Left hindlimb (tissue), 1 donor: ENCODE measurements at places on chromosomes 4 and X.

- no peak for DNase-seq
These were observed 68.4 kb upstream of the MID1IP1 start for GRCh38 chrX:38732866-38733265.

DNA sequence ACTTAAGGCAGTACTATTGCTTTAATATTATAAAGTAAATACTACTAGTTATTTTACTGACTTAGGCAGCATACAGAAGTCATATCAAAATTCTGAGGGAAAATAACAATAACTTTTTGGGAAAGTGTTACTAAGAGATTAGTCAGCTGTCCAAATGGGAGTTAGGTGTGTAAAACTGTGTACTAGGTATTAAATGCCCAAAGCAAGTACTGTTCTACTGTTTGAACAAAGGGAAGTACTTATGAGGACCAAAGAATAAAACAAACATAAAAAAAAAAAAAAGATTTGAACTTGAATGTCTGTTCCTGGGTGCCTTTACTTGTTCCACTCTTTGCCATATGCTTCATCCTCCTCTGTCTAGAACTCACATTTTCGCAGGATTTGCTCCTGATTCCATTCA, 174.4 kb downstream of the MSL3 start:
- DNase-seq = no peak

GRCh38 chr4:100936661-100937375, 410.5 kb downstream of the PPP3CA start:
- DNase-seq = peak; percentile 37

DNA sequence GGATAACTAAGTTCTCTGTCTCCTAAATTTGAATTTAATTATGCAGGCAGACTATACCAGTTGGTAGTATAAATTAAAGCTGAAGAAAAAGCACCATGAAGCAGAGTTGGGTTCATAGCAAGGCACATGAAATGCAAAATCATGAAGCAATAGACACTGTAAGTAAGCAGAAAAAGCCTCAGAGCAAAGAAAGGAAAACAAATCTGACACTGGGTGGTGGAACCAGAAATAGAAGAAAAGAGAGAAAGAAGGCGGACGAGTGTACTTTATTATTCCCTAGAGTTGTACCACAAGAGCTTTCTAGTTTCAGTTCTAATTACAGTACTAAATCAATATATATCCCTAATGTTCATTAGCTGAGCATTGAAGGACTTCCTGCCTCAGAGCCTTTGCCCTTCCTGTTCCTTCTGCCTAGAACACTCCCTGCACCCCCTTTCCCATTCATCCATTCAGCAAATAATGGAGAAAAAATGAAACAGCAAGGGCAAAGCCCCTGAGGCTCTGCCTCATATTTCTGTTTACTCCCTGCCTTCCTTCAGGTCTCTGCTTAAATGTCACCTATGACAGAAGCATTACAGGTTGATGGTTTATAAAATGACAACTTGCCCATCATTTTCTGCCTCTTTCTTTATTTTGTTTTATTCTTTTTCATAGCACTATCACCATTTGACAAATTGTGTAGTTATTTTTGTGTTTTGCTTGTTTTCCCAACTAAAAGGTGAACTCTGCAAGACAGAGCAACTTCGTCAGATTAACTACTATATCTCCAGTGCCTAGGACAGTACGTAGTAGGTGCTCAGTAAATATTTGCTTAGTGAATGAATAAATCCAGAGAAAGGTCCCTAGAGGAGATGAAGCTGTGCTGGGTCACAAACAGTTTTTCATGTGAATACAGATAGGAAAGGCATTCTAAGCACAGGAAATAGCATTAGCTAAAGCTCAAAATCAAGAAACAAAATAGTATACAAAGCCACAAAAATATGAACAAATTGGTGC, 154.0 kb upstream of the RASGEF1B start:
- no peak for DNase-seq

DNA sequence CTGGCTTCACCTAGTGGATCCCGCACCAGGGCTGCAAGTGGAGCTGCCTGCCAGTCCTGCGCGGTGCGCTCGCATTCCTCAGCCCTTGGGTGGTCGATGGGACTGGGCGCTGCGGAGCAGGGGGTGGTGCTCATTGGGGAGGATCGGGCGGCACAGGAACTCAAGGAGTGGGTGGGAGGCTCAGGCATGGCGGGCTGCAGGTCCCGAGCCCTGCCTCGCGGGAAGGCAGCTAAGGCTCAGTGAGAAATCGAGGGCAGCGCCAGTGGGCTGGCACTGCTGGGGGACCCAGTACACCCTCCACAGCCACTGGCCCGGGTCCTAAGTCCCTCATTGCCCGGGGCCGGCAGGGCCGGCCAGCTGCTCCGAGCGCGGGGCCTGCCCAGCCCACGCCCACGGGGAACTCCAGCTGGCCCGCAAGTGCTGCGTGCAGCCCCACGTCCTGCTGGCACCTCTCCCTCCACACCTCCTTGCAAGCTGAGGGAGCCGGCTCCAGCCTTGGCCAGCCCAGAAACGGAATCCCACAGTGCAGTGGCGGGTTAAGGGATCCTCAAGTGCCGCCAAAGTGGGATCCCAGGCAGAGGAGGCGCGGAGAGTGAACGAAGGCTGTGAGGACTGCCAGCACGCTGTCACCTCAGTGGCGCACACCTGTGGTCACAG, 27.6 kb upstream of the PGRMC1 start:
- no peak for DNase-seq

DNA sequence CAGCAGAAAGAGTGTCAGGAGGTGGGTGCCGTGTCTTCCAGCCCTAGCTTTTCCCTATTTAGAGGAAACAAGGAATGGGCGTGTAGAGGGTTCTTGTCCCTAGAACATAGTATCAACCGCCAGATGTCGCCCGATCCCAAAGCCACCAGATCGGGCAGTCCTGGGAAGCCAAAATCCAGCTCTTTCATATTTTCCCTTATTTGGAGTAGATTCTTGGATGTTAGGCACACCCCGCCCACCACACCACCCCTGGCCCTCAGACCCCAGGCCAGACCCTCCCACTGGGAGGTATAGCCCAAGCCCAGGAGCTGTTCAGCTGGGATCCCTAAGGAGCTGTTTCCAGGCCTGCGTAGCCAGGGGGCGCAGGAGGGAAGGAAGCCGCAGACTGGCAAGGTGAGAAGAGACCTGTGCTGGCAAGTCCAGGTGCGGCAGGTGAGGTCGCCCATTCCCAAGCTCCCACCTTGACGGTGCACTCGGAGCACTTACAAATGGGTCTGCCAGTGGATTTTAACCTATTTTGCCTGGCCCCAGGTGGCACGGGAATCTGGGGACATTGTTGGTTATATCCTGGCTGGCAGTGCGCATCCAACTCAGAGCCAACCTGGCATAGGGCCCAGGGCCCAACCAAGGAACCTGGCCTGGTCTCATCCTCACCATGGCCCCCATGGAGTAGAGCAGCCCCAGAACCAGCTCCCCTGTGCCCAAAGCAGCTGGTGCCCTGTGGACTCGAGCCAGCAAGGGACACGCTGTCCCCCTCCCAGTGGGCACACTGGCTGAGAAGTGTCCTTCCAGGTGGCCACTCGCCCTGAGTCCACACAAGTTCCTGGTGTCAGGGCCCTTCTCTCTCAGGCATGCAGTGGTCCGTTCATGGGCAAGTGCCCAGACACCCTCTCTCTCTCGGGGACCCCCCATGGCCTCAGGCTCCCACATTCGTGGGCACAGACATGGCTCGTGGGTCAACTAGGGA, 811 bp downstream of the FLNA start:
- DNase-seq = peak; percentile 82

DNA sequence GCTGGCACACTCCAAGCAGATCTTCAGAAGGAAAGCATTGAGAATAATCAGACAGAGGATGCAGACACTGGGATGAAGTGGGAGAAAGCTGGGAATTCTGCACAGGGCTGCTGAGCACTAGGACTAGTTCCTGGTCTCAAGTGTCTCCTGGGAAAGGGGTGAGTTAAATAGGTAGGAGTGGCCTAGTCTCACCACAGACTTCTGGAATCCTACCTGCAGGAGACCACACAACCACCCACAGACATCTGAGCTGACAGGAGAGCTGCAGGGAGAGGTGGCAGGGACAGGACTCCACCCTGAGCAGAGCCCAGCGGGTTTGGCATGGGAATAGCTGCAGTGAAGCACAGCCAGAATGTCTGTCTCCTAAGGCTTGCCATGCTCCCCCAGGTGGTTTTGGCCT, 95.1 kb upstream of the GALNTL6 start:
- DNase-seq = no peak

- DNase-seq = no peak
These were observed 173.6 kb upstream of the LNX1 start for GRCh38 chr4:53764761-53765490.

- DNase-seq = no peak
These were observed 180.9 kb downstream of the RASL11B start for GRCh38 chr4:53043055-53043454.

- no peak for DNase-seq
These were observed 706.3 kb upstream of the TENM3 start for GRCh38 chr4:181536811-181537434.

DNA sequence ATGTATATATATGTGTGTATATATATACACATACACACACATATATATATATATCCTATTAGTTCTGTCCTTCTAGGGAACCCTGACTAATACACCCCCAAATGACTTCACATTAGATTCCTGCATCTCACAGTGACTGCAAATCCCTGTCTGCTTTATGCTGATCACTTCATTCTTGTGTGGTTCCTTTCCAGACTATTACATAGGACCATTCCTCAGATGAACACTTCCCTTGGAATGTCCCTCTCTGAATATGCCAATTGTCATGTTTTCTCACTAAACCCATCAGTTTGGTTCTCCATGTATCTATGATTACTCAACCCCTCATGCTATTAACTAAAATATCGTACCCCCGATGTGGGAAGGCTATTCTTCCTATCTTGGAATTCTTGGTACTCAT, 605.2 kb upstream of the NR3C2 start:
- no peak for DNase-seq

GRCh38 chr4:109294468-109295020, 7.9 kb downstream of the COL25A1 start:
- no peak for DNase-seq

DNA sequence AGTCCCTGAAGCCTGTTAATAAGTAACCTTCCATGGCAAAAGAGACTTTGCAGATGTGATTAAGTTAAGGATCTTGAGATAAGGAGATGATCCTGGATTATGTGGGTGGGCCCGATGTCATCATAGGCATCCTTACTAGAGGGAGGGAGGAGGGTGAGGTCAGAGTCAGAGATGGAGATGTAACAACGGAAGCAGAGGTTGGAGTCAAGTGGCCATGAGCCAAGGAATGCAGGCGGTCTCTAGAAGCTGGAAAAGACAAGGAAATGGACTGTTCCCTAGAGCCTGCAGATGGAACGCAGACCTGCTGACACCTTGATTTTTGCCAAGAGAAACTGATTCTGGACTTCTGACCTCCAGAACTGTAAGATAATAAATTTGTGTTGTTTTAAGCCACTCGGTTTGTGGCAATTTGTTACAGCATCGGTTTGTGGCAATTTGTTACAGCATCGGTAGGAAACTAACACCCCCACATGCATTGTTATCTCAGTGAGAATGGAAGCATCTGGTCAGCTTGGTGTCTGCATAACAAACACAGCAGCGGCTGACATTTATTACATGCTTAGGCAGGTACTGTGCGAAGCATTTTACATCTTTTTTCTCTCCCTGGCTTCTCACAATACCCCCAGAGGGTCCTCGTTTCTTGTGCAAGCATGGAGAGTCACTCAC, 55.6 kb downstream of the CLDN34 start:
- DNase-seq = no peak

DNA sequence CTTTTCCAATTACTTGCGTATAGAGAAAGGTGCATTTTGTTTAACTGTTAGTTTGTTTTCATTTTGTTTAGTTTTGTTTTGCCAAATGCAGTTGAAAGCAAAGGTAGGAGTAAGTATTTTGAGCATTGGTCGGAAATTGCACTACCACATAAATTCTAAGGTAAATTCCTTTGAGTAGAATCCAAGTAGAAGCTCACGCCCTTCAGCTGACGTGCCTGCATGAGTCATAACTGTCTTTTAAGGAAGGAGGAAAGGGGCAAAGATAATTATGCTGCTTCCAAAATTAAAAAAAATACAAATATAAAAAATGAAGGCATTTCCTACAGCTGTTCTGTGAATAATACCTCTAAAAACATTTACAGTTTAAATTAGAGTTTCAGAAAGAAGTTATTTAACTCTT, 110.2 kb upstream of the MYOZ2 start:
- no peak for DNase-seq

DNA sequence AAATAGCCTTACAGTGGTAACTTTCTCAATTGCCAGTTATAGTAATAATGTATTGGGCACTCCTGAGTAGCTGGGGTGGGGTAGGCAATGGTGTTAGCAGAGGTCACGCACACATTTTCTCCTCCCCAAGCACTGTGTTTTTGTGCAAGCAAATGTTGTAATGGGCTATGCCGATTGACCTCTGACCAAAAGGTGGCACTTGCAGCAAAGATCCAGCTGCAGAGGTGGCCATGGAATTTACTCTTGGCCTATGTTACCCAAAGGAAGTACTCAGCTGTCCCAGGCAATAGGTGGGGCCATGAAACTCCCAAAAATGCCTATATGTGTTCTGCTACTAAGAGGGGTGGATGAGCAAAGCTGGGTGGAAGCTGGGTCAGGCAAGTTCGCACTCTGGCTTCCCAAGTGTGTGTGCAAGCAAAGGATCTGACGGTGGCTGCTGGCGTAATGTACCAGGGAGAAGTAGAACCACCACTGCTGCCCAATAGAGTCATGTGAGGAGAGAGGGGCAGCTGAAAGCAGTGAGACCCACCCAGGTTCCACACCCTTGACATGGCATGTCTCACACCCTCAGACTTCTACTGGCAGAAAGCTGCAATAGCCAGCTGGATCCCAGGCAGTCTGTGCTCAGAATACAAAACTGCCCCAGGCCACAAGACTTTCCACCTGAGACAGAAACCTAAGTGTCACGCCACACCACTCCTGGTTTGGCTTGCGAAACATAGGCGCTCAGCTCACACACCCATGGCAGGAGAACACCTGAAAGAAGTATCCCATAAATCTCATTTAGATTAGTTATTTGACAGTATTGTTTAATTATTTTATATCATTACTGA, 353.3 kb upstream of the EMCN start:
- no peak for DNase-seq

- no peak for DNase-seq
These were observed 229.3 kb upstream of the BCOR start for GRCh38 chrX:40327085-40327484.

DNA sequence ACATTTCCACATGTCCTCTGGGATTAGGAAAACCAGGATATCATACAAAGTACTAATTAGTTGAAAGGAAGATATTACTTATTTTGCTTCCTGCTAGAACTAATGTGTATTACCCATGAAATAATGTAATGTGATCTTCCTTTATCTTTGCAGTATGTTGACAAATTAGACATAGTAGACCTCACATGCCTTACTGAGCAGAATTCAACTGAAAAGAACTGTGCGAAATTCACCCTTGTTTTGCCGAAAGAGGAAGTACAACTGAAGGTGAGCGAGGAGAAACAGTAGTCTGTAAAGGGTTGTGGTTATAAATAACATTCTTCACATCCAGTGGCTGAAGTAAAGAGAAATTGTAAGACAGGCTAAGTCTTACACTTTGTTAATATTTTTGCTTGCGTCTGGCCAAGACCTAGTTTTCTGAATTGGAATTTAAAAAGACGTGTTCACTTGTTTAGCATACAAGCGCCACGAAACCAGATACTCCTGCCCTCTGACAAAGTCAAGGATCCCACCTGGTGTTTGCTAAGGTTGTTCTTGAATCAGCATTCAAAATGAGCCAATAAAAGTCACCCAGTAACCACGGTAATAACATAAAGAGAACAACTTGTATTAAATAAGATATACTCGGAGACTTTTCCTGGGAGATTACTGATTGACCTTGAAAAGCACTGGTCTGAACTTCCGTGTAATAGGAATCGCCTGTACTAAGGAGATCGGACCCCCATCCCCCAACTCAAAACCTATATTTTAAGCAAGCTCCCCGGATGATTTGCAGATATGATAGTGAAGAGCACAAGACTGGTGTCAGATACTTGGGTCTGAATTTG, 16.9 kb downstream of the STAP1 start:
- DNase-seq = no peak
